Stimulated activated CD4-positive, alpha-beta T cell treated with anti-CD3 and anti-CD28 coated beads, TNF-alpha, amount 100 ng/mL, for 48 hours (primary cell): ENCODE measurements at places on chromosomes 6 and 20.

DNA sequence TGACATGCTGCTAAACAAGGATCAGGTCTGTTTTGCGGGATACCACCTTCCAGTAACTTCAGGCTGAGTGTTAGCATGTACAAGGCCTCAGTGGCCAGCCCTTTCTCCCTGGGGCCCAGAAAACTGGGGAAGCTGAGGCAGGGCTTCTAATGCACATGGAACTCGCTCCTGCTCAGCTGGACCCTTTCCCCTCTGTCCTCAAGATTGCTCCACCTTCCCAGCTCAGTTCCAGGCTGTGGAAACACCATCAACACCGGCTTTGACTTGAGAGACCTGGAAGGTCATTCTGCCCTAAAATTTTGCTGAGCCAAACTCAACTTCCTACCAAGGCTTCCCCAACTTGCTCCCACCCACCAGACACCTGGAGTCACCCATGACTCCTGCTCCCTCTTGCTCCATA, 4.2 kb upstream of the BLCAP start:
- DNase-seq: no peak

- no peak for DNase-seq
Observed at GRCh38 chr6:35725721-35726438, 11.0 kb upstream of the ARMC12 start.

- DNase-seq: no peak
Observed at GRCh38 chr6:100230953-100231316, 233.8 kb downstream of the SIM1 start.

- DNase-seq: no peak
Observed at GRCh38 chr6:18985996-18986395, 598.8 kb downstream of the RNF144B start.

GRCh38 chr20:15039088-15039752, 701.8 kb upstream of the FLRT3 start:
- no peak for DNase-seq

- DNase-seq: no peak
Observed at GRCh38 chr20:11311659-11312224, 606.0 kb upstream of the BTBD3 start.

GRCh38 chr6:28693751-28694443, 168.2 kb downstream of the GPX5 start:
- no peak for DNase-seq

DNA sequence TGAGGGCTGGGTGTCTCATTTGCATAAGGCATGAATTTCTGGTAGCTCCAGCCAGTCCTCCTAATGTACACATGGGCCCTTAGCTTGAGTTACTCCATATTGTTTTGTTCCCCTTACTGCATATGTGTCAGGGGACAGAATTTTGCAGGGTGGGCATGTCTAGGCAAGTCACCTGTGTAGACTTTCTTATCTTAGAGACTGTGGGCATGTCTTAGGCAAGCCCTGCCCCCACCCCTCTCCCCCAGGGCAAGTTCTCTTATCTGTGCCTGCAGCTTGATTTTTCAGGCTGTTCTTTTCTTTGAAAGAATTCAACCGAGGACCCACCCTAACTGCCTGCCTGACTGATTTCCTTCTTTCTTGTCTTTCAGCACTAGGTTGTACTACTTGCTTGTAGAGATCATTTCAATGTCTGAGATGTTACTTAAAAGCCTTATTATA, 32.1 kb downstream of the NHLRC1 start:
- DNase-seq: no peak

GRCh38 chr6:101537753-101538316, 144.3 kb downstream of the GRIK2 start:
- no peak for DNase-seq

- DNase-seq: no peak
Observed at GRCh38 chr20:24730750-24731149, 218.3 kb upstream of the CST7 start.

GRCh38 chr20:15703171-15703911, 869.9 kb downstream of the KIF16B start:
- DNase-seq: no peak

- no peak for DNase-seq
Observed at GRCh38 chr20:22509090-22509842, 75.1 kb downstream of the FOXA2 start.

DNA sequence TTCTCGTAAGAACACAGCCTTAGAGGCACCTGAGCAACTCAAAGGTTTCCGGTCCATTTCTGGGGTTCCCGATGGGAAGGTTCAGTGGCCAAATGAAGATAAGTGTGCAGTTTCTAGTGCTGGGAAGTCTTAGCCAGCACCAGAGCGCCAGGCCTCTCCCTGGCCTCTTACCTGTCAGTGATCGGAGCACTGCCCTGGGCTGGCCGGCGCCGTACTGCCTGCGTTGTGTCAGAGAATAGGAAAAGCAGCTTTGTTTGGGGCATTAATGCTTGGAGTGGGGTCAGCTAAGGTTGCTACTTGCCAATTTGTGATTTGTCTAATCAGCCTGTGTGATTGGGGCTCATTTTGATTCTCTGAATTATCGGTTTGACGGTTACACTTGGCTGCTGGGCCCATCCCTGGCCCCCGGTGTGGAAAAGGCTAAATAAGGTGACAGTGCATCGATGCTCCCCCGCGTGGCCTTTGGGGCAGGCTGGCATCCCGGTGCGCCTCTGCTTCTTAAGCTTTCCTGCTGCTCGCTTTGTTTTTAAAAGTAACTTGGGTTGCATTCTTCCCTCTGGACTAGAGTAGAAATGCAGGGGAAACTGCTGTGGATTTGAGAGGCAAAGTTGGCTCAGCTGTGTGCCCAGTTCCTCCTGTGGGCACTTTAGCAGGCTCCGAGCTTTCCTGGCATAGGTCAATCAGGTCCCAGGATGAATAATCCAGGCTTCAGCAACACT, 51.8 kb downstream of the TCP11 start:
- DNase-seq: no peak

- no peak for DNase-seq
Observed at GRCh38 chr6:25623879-25624278, 28.1 kb upstream of the SCGN start.

DNA sequence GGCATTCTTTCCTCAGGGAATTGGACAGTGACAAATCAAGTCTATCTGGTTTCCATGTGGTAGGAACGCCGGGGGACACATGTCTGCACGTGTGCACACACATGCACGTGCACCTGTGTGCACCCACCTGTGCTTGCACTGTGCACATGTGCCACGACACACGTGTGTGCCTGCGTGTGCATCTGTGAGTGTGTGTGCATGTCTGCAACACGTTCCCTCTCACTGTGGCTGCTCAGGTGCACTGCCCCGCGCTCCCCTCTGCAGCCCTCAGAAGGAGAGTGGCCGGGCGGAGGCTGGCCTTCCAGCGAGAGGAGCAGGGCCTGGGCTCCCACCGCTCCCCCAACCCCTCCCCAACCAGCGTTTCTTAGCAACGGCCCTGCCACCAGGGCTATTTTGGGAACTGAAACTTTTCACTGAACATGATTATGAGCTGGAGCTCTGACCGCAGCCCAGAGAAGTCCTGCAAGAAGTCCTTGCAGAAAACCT, 147.8 kb downstream of the PHACTR3 start:
- no peak for DNase-seq

DNA sequence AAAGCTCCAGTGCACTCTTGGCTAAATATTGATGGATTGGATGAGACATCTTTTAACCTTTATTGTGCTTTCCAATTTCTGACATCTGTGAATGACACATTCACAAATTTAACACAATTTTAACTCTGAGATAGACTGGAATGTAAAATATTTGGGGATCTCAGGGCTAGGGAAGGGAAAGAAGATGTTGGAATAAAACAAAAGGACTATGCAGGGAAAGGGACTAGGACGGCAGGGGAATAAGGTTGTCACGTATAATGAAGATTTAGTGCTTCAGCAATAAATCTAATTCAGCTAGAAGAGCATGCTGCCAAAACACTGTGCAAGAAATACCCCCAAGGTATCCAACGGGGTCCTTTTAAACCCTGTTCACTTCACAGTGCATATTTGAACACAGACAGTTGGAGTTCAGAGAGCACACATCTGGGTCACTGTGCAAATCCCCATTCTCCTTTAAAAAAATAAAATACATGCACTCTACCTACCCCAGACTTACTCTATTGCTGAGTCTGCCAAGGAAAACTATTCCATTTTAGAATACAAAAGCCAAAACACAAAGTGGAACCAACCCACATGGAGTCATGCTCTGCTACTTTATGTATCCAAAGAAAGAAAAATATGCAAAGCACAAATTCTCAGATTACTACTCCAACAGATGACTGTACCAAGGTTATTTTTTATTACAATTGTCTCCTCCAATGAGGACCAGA, 151.0 kb upstream of the RSPO3 start:
- no peak for DNase-seq

DNA sequence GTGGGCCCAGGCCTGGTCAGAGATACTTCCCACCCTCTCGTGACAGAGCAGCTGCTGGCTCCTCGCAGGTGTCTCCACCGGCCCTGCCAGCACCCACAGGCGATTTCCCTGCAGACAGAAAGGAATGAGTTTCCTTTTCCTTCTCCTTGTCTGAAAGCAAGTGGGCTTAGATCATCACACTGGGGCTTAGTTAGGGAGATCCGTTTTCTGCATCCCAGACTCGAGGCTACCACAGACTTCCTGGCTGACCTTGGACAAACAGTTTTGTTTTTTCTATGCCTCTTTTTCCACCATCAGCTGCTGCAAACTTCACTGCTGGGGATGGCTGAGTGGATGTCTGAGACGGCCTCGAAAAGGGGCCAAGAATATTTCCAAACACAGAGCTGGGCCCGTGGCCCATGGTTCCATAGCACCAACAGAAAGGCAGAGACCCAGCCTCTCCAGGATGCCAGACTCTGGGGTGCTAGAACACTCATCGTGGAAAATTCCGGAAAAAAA, 86.5 kb downstream of the BANF2 start:
- no peak for DNase-seq

DNA sequence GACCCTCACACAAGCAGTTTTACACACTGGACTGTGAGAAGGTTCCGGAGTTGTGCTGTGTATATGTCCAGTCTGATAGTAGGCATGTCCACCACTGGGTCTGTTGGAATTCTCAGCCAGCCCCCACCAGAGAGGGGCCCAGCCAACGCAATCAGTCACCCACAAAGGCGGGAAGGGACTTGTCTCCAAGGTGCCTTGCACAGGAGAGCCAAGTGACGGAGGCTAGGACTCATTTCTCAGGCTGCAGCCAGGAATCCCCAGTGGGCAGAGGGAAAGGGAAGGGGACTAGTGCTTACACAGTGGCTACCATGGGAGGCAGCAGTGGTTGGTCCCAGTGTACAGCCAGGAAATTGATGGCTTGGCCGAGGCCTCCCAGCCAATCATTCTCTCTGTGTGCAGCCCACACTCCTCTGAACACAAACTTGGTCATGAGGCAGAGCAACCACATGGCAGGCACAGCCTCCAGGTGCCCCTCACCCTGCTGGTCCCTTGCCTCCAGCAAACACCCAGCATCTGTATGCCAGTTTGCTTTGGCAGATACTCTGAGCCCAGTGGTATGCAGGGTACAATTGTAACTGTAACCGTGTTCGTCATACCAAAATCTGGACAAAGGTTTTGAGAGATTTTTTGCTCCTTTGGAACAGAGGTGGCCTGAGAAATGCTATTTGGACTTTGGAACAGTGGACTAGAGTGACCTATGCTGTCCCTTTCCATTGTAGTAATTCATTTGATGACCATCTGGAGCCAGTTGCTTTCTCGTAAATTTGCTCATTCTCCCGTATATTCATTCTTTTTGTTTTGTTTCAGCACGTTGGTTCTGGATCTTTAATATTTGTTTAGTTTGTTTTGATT, 72.9 kb upstream of the MYL9 start:
- no peak for DNase-seq

- no peak for DNase-seq
Observed at GRCh38 chr6:1929931-1930330, 315.5 kb downstream of the GMDS start.

- no peak for DNase-seq
Observed at GRCh38 chr6:109239160-109239559, 143.1 kb downstream of the CD164 start.

GRCh38 chr6:165206798-165207197, 102.6 kb downstream of the C6orf118 start:
- DNase-seq: no peak

- DNase-seq: no peak
Observed at GRCh38 chr6:136031982-136032381, 180.5 kb downstream of the PDE7B start.

DNA sequence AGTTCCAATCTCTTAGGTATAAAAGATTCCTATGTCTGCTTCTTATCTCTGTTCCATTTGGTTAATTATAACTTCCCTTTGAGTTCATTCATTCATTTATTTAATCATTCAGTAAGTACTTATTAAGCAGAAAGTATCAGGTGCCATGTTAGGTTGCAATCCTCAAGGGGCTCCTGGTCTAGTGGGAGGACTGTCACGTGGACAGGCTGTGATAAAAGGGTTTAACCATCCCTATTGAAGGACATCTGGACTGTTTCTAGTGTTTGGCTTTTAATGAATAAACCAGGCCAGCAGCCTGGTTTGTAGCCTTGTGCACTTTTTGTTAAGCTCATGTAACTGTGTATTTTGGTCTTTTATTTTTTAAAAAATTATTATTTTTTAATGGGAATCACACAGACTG, 162.1 kb upstream of the OGFRL1 start:
- DNase-seq: no peak

- no peak for DNase-seq
Observed at GRCh38 chr6:142856624-142857232, 88.2 kb downstream of the HIVEP2 start.

DNA sequence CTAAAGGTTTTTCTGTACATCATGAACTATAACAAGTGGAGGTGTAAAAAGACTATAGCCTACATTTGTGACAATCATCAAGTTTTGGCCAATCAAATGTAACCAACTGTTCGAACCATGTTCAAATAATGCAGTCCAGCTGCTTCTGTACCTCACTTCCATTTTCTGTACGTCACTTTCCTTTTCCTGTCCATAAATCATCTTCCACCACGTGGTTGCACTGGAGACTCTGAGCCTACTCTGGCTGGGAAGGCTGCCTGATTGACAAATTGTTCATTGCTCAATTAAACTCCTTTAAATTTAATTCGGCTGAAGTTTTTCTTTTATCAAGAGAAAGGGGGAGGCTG, 270.4 kb upstream of the JARID2 start:
- no peak for DNase-seq

- DNase-seq: no peak
Observed at GRCh38 chr6:96760153-96760687, 77.1 kb downstream of the GPR63 start.

DNA sequence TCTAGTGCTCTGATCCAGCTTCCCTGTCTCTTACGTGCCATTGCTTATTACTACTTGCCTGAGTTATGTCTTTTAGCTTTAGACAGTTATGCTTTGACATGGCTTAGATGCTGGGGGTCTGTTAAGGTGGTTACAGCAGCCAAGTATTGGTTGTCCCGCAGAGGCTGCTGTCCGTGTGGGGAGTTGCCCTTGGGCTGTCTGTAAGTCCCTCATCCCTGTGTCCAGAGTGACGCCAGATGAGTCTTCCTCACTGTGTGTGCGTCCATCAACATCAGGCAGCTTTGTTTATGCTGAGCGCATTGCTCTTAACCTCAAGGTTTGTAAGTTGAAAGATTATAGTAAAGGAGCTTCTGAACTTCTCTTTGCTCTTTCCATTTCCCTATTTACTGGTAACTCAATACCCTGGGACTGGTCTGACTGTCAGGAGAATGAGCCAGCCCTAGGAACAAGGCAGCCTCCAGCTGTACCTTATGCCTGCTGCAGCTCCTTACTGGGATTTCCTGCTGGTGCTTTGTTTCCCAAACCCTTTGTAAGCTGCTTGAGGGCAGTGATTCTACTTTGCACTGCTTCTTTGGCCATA, 7.2 kb downstream of the FAM120B start:
- DNase-seq: no peak
